Spinal cord (tissue), 10 donors: ENCODE measurements at places on chromosomes 1 and 21. TPM values are rescaled to one million over a fixed set of nuclear protein-coding genes. Genes with fewer than 3 reads are reported as not detected.

PSEN2 gene
- 33.9 TPM for total RNA-seq

LHX8 gene
- total RNA-seq: not detected

PRELP gene
- 3.7 TPM for total RNA-seq

LCE1F gene
- total RNA-seq: not detected

ASPM gene
- 18.3 TPM for total RNA-seq

CFAP107 gene
- 0.69 TPM for total RNA-seq

KIAA0040 gene
- 2.1 TPM for total RNA-seq

CLCA1 gene
- total RNA-seq: 0.06 TPM

ANGEL2 gene
- 50.9 TPM for total RNA-seq

GRCh38 chr1:61227857-61228550, 145.6 kb downstream of the NFIA start:
- H3K36me3 ChIP-seq: no peaks in the 10 kb centered on the region
- DNase-seq: no peak

DNA sequence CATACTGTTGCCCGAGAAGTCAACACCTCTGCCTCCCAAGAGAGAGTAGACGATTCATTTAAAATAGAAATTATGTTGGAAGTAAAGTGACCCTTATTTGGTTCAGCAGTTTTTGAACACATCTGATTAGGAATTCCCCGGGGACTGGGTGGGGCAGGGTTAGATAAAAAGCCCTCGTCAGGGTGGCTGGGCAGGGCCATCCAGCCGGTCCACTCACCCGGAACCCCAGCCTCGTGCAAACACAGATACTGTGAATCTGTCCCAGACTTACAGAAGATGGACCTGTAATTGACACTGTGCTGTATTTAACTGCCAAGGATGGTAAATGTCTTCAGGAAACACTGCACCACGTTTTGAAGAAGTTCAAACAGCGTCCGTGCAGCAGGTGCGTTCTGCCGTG, 63.7 kb downstream of the PRDM16 start:
- H3K4me1 ChIP-seq: peaks cover 84% of the 10 kb centered on the region
- H3K4me3 ChIP-seq: no peak overlapping the region
- H3K27me3 ChIP-seq: peaks cover 9% of the 10 kb centered on the region
- DNase-seq: no peak

- H3K4me3 ChIP-seq: no peak overlapping the region
- H3K36me3 ChIP-seq: peaks cover 87% of the 10 kb centered on the region
- H3K4me1 ChIP-seq: peaks cover 6% of the 10 kb centered on the region
- no peak for DNase-seq
Measured at GRCh38 chr1:19088717-19089442, 121.2 kb downstream of the UBR4 start.

DNA sequence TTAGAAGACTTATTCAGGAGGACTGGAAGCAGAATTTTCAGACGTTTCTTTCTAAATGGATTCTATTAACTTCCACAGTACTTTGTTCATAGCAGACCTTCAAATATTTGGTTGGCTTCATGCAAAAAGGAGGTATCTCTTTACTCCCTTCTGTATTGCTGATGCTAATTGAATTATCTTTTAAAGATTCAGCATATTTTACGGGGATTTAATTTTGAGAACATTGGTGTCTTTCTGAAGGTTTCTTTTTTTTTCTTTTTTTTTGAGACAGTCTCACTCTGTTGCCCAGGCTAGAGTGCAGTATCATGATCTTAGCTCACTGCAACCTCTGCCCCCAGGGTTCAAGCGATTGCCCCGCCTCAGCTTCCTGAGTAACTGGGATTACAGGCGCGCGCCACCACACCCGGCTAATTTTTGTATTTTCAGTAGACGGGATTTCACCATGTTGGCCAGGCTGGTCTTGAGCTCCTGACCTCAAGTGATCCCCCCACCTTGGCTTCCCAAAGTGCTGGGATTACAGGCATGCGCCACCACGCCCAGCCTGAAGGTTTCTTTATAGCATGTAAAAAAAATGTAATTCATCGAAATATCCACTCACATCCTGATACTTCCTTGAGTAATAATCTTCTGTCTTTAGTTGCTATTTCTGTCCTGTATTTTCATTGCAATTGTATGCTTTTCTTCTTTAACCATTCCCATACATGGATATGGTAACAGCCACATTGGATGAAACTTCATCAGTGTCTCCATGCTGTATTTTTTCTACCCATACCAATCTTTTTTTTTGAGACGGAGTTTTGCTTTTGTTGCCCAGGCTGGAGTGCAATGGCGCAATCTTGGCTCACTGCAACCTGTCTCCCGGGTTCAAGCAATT, 14.5 kb downstream of the CNST start:
- H3K36me3 ChIP-seq: no peaks in the 10 kb centered on the region
- no peak for DNase-seq
- no peaks in the 10 kb centered on the region for H3K4me1 ChIP-seq
- no peak overlapping the region for H3K4me3 ChIP-seq
- no peaks in the 10 kb centered on the region for H3K27me3 ChIP-seq
- H3K27ac ChIP-seq: no peak overlapping the region

DNA sequence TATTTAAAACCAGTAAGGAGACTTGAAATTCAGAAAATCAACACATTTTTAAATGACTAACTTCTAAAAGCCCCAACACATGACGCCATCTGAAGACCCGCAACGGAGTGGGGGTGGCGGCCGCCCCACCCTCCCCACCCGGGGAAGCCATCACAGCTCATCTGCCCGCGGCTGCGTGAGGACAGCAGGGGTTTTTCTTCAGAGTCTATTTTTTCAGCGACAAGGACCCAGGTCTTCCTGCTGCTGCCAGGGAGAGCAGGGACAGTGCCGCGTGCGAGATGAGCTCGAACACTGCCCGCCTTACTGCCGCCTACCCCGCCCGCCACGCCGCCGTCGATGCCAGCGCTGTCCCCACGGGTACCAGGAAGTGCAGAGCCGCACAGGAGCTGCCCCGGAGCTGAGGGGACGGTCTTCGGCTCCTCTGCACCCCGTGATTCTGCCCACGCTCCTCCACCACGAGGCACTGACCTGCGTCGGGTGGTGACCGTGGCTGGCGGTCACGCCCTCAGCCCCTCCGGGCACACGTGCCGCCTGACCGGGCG, 79.0 kb downstream of the SKI start:
- H3K27ac ChIP-seq: no peak overlapping the region
- H3K36me3 ChIP-seq: peaks cover 89% of the 10 kb centered on the region
- no peaks in the 10 kb centered on the region for H3K27me3 ChIP-seq
- H3K4me1 ChIP-seq: peaks cover 32% of the 10 kb centered on the region

- H3K27me3 ChIP-seq: no peaks in the 10 kb centered on the region
- peaks cover 3% of the 10 kb centered on the region for H3K4me1 ChIP-seq
- no peaks in the 10 kb centered on the region for H3K36me3 ChIP-seq
- H3K4me3 ChIP-seq: no peak overlapping the region
Measured at GRCh38 chr1:11594222-11594621, 60.0 kb downstream of the FBXO2 start.

GRCh38 chr1:43913666-43914360, 19.8 kb upstream of the ARTN start:
- H3K27ac ChIP-seq: no peak overlapping the region
- no peaks in the 10 kb centered on the region for H3K27me3 ChIP-seq
- peaks cover 9% of the 10 kb centered on the region for H3K36me3 ChIP-seq
- H3K4me1 ChIP-seq: peaks cover 4% of the 10 kb centered on the region

DNA sequence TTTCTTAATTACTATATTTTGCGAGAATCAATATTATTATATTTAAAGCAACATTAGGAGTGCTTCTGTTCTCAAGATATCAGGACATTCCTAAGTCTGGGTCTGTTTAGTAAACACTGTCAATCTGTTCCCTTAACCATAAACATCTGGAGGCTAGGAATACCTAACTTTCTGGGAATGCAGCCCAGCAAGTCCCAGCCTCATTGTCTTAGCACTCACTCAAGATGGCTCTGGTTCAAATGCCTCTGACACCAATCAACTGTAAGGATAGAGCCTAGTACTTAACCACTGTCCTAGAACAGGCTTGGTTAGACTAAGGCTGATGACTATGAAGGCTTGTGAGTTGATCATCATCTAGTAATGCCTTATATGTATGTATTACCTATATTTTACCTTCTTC, 61.5 kb downstream of the TNN start:
- no peak overlapping the region for H3K4me3 ChIP-seq
- no peaks in the 10 kb centered on the region for H3K36me3 ChIP-seq
- H3K4me1 ChIP-seq: no peaks in the 10 kb centered on the region
- no peak for DNase-seq
- H3K27me3 ChIP-seq: no peaks in the 10 kb centered on the region
- H3K27ac ChIP-seq: no peak overlapping the region

- no peaks in the 10 kb centered on the region for H3K27me3 ChIP-seq
- peaks cover 31% of the 10 kb centered on the region for H3K36me3 ChIP-seq
- DNase-seq: no peak
- no peak overlapping the region for H3K4me3 ChIP-seq
- H3K27ac ChIP-seq: no peak overlapping the region
- peaks cover 3% of the 10 kb centered on the region for H3K4me1 ChIP-seq
Measured at GRCh38 chr1:36231191-36231590, 6.9 kb downstream of the THRAP3 start.

DNA sequence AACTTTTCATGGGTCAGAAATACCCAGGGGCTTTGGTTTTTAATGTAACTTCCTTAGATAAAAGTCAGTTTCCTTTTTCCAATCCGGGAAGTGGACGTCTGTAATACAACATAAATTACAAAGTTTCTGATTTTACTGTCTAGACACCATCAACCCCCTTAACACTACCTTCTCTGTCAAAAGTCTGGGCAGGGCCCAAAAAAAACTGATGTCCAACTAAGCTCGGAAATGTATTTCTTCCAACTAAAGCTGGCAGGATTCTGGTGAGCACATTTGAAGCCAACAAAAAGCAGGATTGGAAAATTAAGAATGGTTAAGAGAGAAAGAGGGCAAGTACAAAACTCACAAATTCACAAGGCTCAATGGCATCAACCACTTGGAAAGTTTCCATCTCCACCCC, 24.3 kb downstream of the DDAH1 start:
- H3K4me1 ChIP-seq: peaks cover 4% of the 10 kb centered on the region
- DNase-seq: no peak
- no peak overlapping the region for H3K27ac ChIP-seq
- H3K27me3 ChIP-seq: no peaks in the 10 kb centered on the region

DNA sequence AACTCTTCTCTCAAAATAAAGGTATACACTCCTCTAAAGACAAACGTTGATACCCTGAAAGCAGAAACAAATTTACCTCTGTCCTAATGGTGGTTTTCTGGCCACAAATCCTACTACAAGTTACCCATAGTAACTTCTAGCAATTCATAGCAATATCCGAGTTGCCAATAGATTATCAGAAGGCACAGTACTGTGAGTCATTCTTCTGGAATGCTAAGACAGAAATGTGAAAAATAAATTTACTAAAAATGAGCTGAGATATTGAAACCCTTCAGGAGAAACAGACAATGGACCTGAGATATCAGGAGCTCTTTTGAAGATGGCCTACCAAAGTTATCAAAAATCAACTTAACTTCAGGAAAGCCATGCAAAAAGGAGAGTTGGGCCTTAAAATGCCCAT, 715.0 kb upstream of the ADAMTS5 start:
- no peaks in the 10 kb centered on the region for H3K27me3 ChIP-seq
- H3K4me3 ChIP-seq: no peak overlapping the region
- no peak overlapping the region for H3K27ac ChIP-seq
- no peak for DNase-seq

DNA sequence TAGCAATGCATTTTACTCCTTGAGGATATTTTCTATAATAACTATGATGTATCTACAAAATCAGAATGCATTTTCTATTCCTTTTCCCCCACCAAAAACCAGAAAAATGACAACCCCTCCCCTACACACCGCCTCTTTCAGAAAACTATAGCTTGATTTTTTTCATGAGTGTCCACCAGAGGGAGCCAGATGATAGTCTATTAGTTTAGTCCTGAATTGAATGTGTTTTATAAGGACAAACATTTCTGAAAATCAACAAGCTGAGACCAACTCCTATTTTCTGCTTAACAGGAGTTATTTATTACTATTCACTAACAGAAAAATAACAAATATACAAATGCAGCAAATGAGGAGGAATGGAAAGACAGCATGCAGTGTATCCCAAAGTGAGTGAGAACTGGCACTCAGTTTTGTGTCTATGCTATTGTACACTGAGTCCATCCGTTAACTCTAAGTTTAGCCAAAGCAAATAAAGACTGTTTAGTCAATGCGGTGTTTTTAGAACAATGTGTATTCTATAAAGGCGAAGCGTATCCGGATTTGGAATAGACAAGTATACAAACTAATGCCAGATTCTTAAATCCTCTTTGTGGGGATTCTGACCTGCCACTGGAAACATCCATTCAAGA, 182.6 kb downstream of the VAV3 start:
- H3K4me3 ChIP-seq: no peak overlapping the region
- DNase-seq: peak; percentile 94
- H3K27me3 ChIP-seq: no peaks in the 10 kb centered on the region
- no peaks in the 10 kb centered on the region for H3K4me1 ChIP-seq
- H3K36me3 ChIP-seq: no peaks in the 10 kb centered on the region

DNA sequence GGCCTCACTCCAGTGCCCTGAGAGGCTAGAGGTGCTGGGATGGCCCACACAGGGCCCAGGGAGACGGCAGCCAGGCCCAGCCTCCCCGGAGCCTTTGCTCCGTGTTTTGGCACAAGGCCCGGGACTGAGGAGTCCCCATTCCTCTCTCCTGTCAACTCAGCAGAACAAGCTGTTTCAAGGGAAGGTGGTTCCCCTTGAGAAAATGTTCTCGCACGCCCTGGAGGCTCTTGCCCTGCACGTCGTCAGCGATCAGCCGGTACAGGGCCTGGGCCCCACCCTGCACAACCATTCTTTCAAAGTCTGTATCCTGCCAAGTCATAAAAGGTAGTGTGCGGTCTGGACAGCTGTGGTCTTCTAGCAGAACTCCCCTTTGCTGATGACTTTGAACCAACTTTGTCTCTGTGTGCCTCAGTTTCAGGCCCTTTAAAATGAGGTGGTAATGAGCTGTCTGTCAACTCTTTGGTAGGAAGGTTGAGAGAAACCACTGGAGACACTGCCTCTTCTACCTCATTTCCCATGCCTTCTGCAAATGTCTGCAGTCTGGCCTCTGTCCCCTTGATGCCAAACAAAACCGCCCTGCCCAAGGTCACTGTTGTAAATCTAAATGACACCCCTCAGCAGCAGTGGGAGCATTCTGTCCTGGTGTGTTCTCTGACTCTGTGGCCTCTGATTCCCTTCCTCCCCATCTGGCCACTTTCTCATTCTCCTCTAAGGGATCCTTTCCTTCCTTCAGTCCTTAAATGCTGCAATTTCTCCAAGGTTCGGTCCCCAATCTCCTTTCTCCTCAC, 138.6 kb upstream of the JUN start:
- H3K27ac ChIP-seq: no peak overlapping the region
- no peaks in the 10 kb centered on the region for H3K36me3 ChIP-seq
- no peaks in the 10 kb centered on the region for H3K27me3 ChIP-seq
- no peak overlapping the region for H3K4me3 ChIP-seq
